ENCODE measurements at places on chromosomes 11 and 22.

GRCh38 chr22:24128631-24129262 is 52.5 kb upstream of the SUSD2 start:
- DNase-seq: no peak

- DNase-seq: no peak
These were observed 53.5 kb upstream of the EIF3M start for GRCh38 chr11:32529994-32530588.

- no peak for DNase-seq
These were observed 1421.9 kb downstream of the BRD1 start for GRCh38 chr22:48405741-48406140.

- no peak for DNase-seq
These were observed 1136.2 kb downstream of the LRRC4C start for GRCh38 chr11:40323241-40323640.

- DNase-seq: no peak
These were observed 331.1 kb upstream of the NARS2 start for GRCh38 chr11:78905756-78906155.

GRCh38 chr11:68403831-68404230 is 56.7 kb upstream of the PPP6R3 start:
- DNase-seq: no peak

- no peak for DNase-seq
These were observed 265.9 kb downstream of the LARGE1 start for GRCh38 chr22:33654173-33654895.

DNA sequence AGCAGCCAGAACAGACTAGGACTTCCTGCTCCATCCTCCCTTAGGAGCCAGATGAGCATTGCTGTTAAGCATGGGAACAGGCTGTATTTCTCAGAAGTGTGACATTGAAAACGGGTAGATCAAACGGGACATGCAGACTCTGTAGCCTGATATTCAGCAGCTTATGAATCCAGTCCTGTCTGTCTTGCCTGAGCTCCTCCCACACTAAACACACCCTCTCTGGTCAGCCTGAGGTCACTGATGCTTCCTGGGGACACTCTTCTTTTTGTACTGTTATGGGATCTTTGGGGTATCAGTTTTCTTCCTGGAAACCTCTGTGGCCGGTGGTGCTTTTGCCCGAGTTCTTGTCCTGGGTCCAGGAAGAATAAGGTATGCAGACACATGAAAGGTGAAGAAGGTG is 35.8 kb downstream of the C11orf91 start:
- no peak for DNase-seq

GRCh38 chr22:35811670-35812069 is 94.0 kb downstream of the APOL5 start:
- DNase-seq: no peak

DNA sequence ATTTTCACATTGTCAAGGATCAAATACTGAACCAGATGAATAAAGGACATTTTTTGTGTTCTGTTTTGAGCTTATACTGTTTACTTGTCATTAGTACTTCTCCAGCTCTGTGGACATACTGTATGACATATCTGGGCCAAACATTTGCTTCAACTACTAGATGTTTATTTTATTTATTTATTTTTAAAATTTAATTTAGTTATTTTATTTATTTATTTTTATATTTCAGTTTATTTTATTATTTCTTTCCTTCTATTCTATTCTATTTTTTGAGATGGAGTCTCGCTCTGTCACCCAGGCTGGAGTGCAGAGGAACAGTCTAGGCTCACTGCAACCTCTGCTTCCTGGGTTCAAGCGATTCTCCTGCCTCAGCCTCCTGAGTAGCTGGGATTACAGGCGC is 37.0 kb downstream of the HORMAD2 start:
- DNase-seq: no peak

DNA sequence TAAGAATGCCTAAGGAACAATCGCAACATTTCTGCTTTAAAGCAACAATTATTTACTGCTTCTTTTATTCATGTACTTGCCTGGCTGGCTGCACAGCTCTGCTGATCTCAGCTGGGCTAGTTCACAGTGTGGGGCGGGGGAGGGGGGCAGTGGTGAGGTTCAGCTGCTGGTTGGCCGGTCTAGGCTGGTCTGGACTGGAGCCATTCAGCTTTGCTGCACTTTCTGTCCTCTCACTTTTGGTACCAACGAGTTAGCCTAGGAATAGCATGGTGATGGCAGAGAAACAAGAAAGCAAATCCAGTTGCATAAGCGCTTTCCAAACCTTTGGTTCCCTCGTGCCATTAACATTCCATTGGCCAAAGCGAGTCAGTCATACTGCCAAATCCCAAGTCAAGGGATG is 16.0 kb upstream of the MIF start:
- no peak for DNase-seq

- DNase-seq: no peak
These were observed 50.3 kb downstream of the COPB1 start for GRCh38 chr11:14449302-14449714.

GRCh38 chr22:36088292-36088691 is 59.7 kb upstream of the RBFOX2 start:
- no peak for DNase-seq

DNA sequence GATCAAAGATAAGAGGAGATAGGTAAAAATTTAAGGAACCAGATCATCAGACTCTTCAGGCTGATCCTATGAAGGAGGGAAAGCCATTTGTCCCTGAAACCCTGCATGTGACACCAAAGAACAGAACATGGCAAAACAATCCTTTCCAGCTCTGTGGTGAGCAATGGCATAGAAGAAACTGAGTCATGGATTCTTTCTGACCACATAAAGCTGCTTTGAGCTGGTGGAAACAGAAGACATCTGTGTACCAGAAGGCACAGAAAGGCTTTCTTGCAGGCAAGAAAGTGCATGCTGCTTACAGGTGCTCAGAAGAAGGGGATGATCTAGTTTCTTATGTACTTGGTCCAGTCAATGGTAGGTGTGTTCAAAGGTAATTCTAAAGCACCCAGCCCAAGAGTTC is 45.0 kb upstream of the APOA1 start:
- DNase-seq: no peak

GRCh38 chr11:61091373-61092279 is 10.7 kb upstream of the CD5 start:
- DNase-seq: no peak

DNA sequence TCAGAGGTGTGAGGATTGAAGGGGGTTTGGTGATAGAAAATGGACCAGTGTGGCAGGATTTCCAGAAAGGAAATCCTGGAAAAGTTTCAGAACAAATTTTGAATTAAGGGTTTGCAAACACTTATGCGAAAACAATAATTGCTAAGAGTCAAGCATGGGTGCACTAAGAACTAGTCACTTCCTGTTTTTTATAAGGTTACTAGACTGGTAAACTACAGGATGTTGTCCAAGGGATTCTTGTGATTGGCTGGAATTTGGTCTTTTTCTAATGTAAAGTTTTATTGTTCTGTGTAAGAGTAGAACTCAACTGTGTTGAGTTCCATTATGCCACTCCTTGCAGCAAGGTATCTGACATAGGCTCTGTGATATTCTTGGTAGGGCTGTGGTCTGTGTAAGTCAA is 54.1 kb downstream of the LIF start:
- DNase-seq: no peak

DNA sequence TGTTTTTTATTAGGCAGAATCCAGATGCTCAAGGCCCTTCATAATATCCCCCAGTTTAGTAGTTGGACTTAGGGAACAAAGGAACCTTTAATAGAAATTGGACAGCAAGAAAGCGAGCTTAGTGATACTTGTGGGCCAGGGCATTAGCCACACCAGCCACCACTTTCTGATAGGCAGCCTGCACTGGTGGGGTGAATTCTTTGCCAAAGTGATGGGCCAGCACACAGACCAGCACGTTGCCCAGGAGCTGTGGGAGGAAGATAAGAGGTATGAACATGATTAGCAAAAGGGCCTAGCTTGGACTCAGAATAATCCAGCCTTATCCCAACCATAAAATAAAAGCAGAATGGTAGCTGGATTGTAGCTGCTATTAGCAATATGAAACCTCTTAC is 1.4 kb downstream of the HBB start:
- DNase-seq: no peak

GRCh38 chr22:37546437-37547250 is 13.6 kb upstream of the CDC42EP1 start:
- no peak for DNase-seq
